ENCODE measurements at places on chromosomes 11 and 22. TPM values are rescaled to one million over a fixed set of nuclear protein-coding genes. Genes with fewer than 3 reads are reported as not detected.

SAA2 gene
- 26.3 TPM for total RNA-seq

TP53I11 gene
- total RNA-seq = 54.5 TPM

- H3K36me3 ChIP-seq = no peaks in the 10 kb centered on the region
- DNase-seq = peak; percentile 78
- H3K27ac ChIP-seq = peak overlapping the region; percentile 63
Measured at GRCh38 chr11:61973476-61974162, 6.2 kb upstream of the FTH1 start.

- no peaks in the 10 kb centered on the region for H3K27me3 ChIP-seq
- H3K4me3 ChIP-seq = peak overlapping the region; percentile 72
- H3K36me3 ChIP-seq = no peaks in the 10 kb centered on the region
- no peak overlapping the region for H3K27ac ChIP-seq
- no peak for DNase-seq
Measured at GRCh38 chr22:43088627-43088983, 586 bp downstream of the TTLL1 start.

GRCh38 chr11:10894666-10895065 is 36.8 kb upstream of the ZBED5 start:
- H3K27ac ChIP-seq = no peak overlapping the region
- no peaks in the 10 kb centered on the region for H3K27me3 ChIP-seq
- H3K36me3 ChIP-seq = no peaks in the 10 kb centered on the region
- H3K4me3 ChIP-seq = no peak overlapping the region
- DNase-seq = no peak

DLG2 gene
- 23.3 TPM for total RNA-seq

BBOX1 gene
- total RNA-seq = not detected

- no peak overlapping the region for H3K4me3 ChIP-seq
- peaks cover 4% of the 10 kb centered on the region for H3K4me1 ChIP-seq
- peak; percentile 94 for DNase-seq
- H3K27ac ChIP-seq = peak overlapping the region; percentile 77
Measured at GRCh38 chr11:64856382-64857227, 12.2 kb upstream of the CDC42BPG start.

DNA sequence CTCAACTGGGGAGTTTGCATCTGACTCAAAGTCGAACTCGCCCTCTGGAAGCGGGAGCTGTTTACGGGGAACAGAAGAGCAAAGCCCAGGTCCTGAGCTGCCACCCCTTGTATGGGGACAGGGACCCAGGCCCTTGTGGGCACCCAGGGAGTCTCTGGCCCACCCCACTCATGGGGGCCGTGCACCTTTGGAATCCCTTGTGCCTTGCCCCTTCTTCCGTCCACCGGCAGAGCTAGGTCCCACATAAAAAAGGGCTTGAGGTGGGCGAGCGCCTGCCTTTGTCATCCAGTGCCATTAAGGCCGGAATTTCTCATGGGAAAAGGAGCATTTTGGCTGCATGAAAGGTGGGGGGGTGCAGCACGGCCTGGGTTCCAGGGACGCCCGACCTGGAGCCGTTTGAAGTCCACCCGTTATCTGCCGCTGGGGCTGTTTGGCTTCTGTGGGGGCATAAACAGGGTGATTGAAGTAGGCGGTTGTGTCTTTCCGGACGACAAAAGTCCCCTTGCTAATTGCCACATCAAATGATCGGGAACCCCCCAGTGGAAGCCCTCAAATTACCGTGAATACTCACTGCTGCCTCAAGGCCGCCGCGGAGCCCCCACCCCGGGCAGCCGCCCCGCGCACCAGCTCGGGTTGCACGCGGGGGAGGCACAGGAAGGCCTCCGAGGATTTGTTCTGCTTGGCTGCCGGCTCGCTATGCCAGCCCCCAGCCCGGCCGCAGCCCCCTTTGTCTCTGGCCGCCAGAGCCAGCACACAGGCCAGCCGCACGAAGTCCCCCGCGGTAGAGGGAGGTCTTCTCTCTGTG is 49.0 kb upstream of the FGF3 start:
- H3K4me3 ChIP-seq = no peak overlapping the region
- peak; percentile 67 for DNase-seq
- no peak overlapping the region for H3K27ac ChIP-seq
- no peaks in the 10 kb centered on the region for H3K36me3 ChIP-seq

NXPE4 gene
- 0.33 TPM for total RNA-seq

APOL4 gene
- 10.5 TPM for total RNA-seq

DNA sequence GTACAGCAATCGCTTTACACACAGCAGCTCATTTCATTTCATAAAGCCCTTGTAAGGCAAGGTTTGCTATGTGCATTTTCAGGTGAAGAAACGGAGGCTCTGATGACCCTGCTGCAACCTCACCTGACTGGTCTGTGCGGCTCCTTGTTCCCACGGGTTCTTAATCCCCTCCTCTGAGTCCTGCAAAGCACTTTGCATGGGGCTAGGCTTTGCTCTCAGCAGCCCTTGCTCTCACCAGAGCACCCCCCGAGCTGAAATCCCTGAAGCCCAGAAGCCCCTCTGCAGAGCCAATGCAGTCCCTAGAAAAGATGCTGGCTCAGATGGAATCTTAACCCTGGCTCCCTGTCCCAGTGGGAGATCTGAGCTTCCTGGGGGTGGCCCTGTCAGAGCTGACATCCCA is 11.0 kb upstream of the APOL6 start:
- DNase-seq = no peak
- no peak overlapping the region for H3K4me3 ChIP-seq
- no peak overlapping the region for H3K27ac ChIP-seq
- no peaks in the 10 kb centered on the region for H3K4me1 ChIP-seq

GRCh38 chr11:87150936-87151335 is 113.2 kb downstream of the TMEM135 start:
- H3K4me1 ChIP-seq = peaks cover 1% of the 10 kb centered on the region
- no peak overlapping the region for H3K4me3 ChIP-seq
- H3K36me3 ChIP-seq = no peaks in the 10 kb centered on the region
- no peak for DNase-seq
- no peak overlapping the region for H3K27ac ChIP-seq

RELT gene
- 13.2 TPM for total RNA-seq

- H3K4me1 ChIP-seq = no peaks in the 10 kb centered on the region
- H3K36me3 ChIP-seq = no peaks in the 10 kb centered on the region
- DNase-seq = no peak
- no peaks in the 10 kb centered on the region for H3K27me3 ChIP-seq
- no peak overlapping the region for H3K4me3 ChIP-seq
- no peak overlapping the region for H3K27ac ChIP-seq
Measured at GRCh38 chr11:72777755-72778278, 16.0 kb downstream of the STARD10 start.

- no peak overlapping the region for H3K27ac ChIP-seq
- DNase-seq = no peak
- H3K27me3 ChIP-seq = no peaks in the 10 kb centered on the region
- no peaks in the 10 kb centered on the region for H3K4me1 ChIP-seq
Measured at GRCh38 chr11:47234669-47235100, 13.9 kb downstream of the ACP2 start.

GRCh38 chr11:36218283-36218921 is 70.8 kb downstream of the COMMD9 start:
- H3K4me3 ChIP-seq = no peak overlapping the region
- H3K27me3 ChIP-seq = no peaks in the 10 kb centered on the region
- DNase-seq = no peak
- H3K36me3 ChIP-seq = no peaks in the 10 kb centered on the region

DNA sequence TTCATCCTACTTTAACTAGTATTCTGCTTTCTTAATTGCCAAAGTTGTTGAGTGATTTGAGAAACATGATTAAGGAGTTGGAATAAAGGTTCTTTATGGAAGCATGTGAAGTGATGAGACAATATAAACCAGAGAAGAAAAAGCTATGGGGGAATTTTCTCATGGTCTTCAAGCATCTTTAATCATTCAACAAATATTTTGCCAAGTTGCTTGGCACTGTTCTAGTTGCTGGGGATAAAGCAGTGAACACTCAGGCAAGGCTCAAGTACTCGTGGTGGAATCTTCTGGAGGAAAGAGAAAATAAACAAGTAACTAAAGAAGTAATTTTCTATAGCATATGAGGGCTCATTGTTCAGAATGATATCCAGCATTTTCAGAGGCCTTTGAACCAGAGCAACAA is 9.2 kb upstream of the PIWIL4 start:
- no peak for DNase-seq
- H3K27me3 ChIP-seq = no peaks in the 10 kb centered on the region
- H3K4me1 ChIP-seq = peaks cover 10% of the 10 kb centered on the region
- no peaks in the 10 kb centered on the region for H3K36me3 ChIP-seq
- H3K27ac ChIP-seq = no peak overlapping the region

- no peak overlapping the region for H3K4me3 ChIP-seq
- no peak overlapping the region for H3K27ac ChIP-seq
- no peak for DNase-seq
- no peaks in the 10 kb centered on the region for H3K27me3 ChIP-seq
- H3K4me1 ChIP-seq = no peaks in the 10 kb centered on the region
Measured at GRCh38 chr22:17397756-17398547, 28.7 kb downstream of the CECR2 start.

SLC5A12 gene
- total RNA-seq = not detected

NAALAD2 gene
- 4.4 TPM for total RNA-seq

PKP3 gene
- not detected for total RNA-seq

- no peaks in the 10 kb centered on the region for H3K27me3 ChIP-seq
- no peaks in the 10 kb centered on the region for H3K36me3 ChIP-seq
- H3K4me3 ChIP-seq = no peak overlapping the region
- H3K27ac ChIP-seq = no peak overlapping the region
Measured at GRCh38 chr11:22674470-22675439, 8.3 kb downstream of the GAS2 start.

- no peak overlapping the region for H3K4me3 ChIP-seq
- peaks cover 9% of the 10 kb centered on the region for H3K4me1 ChIP-seq
- H3K27ac ChIP-seq = no peak overlapping the region
- no peaks in the 10 kb centered on the region for H3K36me3 ChIP-seq
- DNase-seq = no peak
- H3K27me3 ChIP-seq = no peaks in the 10 kb centered on the region
Measured at GRCh38 chr11:11477695-11478420, 124.8 kb upstream of the CSNK2A3 start.

DNA sequence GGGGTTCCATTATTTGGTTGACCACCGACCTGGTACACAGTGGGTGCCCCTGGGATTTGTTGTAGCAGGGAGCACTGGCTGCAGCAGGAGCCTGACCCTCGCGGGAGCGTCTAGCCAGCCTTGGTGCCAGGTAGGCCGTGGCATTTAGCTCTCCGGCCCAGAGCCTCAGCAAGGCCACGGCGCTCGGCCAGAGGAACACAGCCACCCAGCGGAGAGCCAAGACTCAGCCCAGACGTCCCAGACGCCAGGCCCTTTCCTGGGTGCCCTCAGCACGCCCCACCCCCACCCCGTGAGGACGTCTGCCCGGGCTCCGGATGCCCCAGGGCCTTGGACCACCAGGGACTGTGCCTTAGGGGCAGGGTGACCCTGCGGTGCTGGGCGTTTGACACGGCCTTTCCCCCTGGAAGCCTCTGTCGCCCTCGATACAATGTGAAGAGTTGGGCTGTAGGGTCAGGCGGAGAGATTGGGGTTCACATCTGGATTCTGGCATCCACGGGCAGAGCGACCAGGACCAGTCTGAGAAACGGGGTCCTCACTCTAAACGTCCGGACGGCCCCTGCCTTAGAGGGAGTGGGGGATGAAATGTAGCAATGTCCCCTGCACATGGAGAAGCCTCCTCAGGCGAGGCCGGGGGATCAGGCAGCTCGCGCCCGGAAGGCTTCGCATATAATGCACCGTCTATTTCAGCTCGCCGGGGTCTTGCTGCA is 99.2 kb upstream of the FGF3 start:
- H3K27ac ChIP-seq = peak overlapping the region; percentile 89
- no peaks in the 10 kb centered on the region for H3K4me1 ChIP-seq
- DNase-seq = peak; percentile 79
- H3K36me3 ChIP-seq = no peaks in the 10 kb centered on the region

SAA1 gene
- total RNA-seq = 69.0 TPM

DNA sequence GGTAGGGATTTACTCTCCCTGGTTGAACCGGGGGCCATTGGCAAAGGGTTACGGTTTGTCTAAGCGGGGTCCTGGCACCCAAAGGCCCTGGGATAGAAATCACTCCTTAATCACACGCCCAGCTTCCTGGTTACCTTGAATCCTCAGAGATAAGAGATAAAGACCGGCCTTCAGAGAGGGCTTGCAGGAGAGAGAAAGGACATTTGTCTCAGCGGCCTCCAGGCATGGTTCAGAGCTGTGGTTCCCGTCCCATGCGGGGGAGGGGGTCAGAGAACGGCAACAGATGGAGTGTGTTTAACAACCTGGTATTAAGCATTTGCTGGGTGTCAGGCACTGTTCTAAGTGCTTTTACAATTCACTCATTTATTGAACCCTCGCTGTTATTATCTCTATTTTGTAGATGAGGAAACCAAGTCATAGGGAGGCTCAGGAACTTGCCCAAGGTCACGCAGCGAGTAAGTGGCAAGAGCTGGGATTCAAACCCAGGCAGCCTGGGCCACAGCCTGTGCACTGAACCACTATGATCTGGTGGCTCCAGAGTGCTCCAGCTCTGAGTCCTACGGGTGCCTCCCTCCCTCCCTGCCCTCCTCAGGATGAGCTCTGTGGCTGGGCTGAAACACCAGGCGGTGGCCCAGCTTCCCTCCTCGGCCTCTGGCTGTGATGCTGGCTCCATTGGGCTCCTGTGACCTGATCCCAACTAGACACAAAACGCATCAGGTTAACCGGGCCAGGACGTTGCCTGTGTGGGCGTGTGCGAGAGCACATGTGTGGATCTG is 18.6 kb downstream of the LRRC10B start:
- DNase-seq = no peak
- H3K4me1 ChIP-seq = no peaks in the 10 kb centered on the region
- no peak overlapping the region for H3K4me3 ChIP-seq
- H3K36me3 ChIP-seq = no peaks in the 10 kb centered on the region
- H3K27ac ChIP-seq = no peak overlapping the region

SPI1 gene
- total RNA-seq = 41.0 TPM

- H3K4me3 ChIP-seq = no peak overlapping the region
- no peaks in the 10 kb centered on the region for H3K27me3 ChIP-seq
- no peaks in the 10 kb centered on the region for H3K36me3 ChIP-seq
- H3K27ac ChIP-seq = no peak overlapping the region
Measured at GRCh38 chr11:15490535-15490934, 375.8 kb downstream of the INSC start.

SHANK2 gene
- total RNA-seq = 0.16 TPM

DNA sequence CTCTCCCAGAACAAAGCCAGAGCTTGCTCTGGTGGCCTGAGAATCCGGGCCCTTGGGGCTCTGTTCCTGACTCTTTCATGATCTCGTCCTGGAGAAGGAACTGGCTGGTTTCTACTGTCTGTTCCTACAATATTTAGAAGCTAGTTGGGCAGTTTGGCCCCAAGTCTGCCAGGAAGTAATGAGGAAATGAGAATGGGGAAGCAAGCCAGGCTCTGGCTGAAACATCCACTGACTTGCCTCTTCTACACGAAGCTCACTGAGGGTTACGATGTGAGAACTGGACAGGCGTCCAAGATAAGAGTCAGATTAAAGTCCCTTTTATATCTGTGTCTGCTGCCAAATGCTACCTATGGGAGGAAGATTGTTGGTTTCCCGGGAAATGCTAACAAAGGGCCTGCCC is 110.0 kb upstream of the KIRREL3 start:
- no peak overlapping the region for H3K4me3 ChIP-seq
- H3K27me3 ChIP-seq = no peaks in the 10 kb centered on the region
- no peak for DNase-seq

DNA sequence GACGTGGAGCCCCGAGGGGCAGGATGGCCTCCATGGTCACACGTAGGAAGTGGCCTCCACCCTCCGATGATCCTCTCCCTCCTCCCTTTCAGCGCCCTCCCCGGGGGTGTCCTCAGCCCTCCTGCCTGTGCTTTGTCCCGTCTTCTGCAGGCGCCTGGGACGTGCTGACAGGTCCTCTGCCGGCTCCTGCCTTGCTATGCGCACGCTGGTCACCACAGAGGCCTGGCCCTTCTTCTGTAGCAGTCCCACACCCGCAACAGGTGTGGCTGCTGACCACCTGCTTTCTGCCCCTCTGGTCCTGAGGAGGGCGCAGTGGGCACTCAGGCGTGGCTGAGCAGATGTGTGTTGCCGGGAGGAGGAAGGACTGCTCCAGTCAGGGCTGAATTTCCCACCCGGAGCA is 27.7 kb upstream of the PPP6R3 start:
- H3K36me3 ChIP-seq = peaks cover 10% of the 10 kb centered on the region
- no peak overlapping the region for H3K4me3 ChIP-seq
- no peaks in the 10 kb centered on the region for H3K4me1 ChIP-seq
- no peak for DNase-seq
